ENCODE measurements at places on chromosomes 13 and 19.

- DNase-seq: no peak
Measured at GRCh38 chr13:110498327-110498726, 63.2 kb downstream of the RAB20 start.

DNA sequence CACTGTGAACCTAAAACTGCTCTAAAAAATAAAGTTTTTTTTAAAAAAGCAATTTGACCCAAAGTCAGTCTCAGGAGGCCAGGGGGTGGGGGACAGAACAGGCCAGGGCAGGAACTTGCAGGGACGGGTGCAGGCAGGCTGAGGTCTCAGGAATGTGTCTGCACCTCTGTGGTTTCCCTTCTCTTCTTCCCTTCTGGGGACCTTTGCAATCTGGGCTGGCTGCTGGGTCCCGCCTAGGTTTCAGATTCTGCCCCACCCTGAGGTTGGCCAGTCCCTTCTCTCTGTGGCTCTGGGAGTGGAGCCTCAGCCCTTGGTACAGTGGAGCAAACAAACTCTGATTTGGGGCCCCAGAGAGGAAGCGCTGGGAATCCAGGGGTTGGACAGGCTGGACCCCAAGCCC, 5.3 kb upstream of the F2RL3 start:
- DNase-seq: no peak

- DNase-seq: no peak
Measured at GRCh38 chr13:42041684-42042035, 6.8 kb upstream of the DGKH start.

DNA sequence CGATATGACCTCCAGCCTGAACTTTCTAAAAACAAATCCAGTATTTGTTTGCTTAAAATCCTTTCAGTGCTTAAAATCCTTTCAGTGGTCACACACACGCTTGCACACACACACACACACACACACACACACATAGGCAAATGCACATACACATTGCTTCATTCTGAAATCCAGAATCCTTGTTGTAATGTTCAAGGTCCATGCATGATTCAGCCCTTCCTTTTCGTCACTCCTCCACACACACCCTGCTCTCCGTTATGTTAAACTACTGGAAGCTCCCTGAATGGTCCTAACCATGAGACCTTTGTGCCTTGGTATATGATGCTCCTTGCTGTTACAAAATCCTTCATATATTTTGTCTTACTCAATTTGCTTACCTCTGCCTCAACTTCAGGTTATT, 44.9 kb downstream of the SERTM1 start:
- DNase-seq: no peak

- DNase-seq: no peak
Measured at GRCh38 chr19:33630880-33631608, 9.3 kb downstream of the CHST8 start.

DNA sequence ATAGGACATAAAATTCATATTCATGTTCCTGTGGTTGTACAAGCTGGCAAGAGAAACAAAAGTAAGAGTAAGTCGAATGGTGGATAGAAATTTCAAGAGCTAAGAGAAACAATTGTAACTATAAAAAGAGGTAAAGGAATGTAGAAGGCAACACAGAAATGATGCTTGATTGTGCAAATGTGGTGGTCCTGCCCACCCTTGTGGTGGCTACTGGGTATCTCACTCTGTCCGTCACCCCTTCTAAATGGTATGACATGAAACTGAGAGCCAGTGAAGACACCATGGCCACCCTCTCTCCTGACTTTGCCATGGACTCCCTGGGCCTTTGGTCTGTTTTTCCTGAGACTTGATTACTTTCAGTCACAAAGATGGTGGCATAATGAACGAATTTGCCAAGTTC, 925.9 kb upstream of the SLITRK6 start:
- DNase-seq: no peak

DNA sequence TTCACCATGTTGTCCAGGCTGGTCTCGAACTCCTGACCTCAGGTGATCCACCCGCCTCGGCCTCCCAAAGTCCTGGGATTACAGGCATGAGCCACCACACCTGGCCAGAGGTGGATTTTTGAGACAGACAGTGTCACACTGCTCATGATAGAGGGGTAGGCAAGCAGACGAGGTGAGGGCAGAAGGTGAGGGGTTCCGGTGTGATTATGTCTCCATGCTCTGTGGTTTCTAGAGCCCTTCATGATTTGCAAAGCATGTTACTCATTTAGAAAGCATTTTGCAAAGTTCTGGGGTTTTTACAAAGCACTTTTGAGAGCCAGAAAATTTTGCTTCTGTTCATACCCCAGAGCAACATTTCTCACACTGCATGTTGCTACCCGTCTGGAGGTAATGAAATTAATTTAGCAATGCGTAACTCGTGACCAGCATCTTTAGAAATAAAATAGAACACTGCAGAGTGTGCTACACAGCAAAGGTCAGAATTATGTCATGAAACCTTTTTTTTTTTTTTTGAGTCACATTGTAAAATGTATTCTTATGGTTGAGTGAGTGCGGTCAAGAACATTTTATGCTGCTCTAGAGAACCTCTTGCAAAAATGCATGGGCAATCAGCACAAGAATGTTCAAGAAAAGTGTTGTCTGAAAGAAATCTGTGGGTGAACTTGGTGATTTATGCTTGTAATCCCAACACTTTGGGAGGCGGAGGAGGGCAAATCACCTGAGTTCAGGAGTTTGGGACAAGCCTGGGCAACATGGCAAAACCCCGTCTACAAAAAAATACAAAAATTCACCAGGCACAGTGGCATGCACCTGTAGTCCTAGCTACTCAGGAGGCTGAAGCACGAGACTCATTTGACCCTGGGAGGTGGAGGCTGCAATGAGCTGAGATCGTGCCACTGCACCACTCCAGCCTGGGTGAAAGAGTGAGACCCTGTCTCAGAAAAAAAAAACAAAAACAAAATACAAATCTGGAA, 58.0 kb downstream of the MAP4K1 start:
- DNase-seq: no peak

All from NCI-H1694 (cell line).